ENCODE measurements at places on chromosomes 12 and 14.

DNA sequence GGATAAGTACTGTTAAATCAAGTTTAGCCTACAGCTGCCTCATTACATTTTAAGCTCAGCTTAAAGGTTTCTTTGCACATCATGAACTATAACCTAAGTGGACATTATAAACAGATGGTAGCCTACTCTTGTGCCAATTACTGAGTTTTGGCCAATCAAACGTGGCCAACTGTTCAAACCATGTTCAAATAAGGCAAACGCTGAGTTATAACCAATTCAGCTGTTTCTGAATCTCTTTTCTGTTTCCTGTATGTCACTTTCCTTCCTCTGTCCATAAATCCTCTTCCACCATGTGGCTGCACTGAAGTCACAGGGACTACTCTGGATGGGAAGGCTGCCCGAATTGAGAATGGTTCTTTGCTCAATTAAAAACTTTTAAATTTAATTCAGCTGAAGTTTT, 98.4 kb downstream of the BCAT1 start:
- DNase-seq: no peak

DNA sequence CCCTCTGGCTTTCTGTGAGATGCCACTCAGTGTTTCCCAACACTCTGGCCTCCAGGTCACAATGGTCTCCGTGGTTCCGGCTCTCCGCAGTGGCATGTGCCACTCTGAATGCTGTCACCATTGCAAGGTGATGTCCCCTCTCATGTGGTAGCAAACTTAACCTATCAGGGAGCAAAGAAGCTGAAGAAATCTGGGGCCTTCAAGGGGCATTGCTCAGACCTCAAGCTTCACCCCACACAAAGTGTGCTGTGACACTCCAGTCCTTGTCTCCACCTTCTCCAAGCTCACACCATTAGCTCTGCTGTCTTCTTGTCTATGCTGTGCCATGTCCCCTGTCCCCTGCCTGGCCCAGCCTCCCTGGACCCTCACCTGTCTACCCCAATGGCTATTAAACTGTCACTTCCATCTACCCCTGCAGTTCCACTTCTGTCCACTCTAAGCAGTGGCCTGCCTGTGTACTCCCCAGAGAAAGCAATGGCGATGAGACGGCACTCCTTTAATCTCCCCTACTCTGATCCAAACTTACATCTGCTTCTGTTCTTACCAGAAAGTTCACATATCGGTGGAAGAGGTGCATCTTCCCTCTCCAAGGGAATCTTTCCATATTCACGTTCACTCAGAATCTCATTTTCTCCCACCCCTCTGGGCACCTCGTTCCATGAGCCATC, 93.7 kb downstream of the DHRS2 start:
- DNase-seq: no peak

- no peak for DNase-seq
Measured at GRCh38 chr12:19215115-19215514, 85.6 kb downstream of the PLEKHA5 start.

DNA sequence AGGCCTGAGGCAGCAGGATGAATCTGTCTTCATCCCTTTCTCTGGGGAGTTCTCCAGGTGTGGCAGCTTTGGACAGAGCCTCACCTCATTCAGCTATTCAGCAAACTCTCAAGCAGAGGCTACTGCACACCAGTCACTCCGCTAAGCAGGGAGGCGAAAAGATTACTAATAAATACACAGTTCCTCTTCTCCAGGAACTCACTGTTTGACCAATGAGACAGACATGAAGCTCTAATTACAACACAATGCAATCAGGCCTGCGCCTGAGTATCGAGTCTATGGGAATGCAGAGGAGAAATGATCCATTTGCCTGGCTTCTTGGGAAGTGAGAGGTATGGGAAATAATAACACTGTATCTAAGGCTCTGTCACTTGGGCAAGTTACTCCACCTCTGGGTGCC, 178.1 kb downstream of the CRADD start:
- DNase-seq: no peak

DNA sequence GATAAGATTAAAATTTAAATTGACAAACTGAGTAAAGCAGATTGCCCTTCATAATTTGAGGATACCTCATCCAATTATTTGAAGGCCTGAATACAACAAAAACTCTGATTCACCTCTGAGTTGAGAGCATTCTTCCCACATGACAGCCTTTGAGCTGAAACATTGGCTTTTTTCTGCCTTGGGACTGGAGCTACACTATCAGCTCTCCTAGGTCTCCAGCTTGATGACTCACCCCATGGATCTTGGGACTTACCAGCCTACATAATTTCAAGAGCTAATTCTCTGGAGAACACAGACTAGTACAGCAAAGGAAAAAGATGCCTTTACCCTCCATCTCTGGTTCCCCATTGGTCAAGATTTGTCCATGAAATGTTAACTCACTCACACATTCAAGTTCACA, 555.1 kb downstream of the FOXG1 start:
- no peak for DNase-seq

DNA sequence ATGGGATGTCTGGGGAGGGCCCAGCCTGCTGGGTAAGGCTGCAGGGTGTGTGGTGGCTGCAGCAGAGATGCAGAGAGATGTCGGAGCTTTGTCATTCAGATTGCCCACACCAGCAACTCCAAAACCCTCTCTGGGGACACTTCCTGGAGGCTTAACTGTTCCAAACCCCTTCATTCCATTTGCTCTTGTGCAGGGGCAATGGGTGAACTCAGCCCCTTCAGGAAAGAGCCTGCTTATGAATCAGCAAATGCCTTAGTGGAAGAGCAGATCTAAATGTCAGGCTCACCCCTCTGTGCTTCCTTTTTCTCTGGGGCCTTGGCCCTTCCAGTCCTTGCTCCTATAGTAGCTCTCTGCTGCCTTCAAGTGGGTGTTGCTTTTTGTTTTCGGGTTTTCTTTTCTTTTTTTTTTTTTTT, 36.7 kb upstream of the GPATCH2L start:
- DNase-seq: no peak

GRCh38 chr14:67464879-67465278, 23.6 kb downstream of the TMEM229B start:
- no peak for DNase-seq

- peak; percentile 1 for DNase-seq
Measured at GRCh38 chr14:80211153-80212022, at the start of gene DIO2. DIO2 (minus strand) TSS chr14:80211504; CDS start chr14:80211472, 32 bp downstream.

GRCh38 chr14:71228711-71229110, 321.5 kb downstream of the PCNX1 start:
- DNase-seq: no peak

DNA sequence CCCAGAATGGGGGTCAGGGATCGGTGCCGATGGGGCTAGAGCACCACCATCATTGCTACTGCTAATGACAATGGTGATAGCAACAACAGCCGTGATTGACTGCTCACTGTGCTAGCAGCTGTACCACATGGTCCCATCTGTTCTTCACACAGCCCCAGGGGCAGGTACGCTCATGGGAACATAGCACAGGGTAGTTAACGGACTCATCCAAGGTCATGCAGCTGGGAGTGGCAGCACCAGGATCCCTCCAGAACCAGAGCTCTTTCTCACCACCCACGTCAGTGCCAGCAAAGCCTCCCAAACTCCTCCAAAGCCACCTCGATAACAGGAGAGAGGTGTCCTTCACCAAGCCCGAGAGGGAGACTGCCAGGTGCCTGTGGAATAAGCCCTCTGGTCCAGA, 11.2 kb upstream of the DYNC1H1 start:
- no peak for DNase-seq

GRCh38 chr12:9649532-9649940, 20.0 kb upstream of the CLEC2D start:
- no peak for DNase-seq

DNA sequence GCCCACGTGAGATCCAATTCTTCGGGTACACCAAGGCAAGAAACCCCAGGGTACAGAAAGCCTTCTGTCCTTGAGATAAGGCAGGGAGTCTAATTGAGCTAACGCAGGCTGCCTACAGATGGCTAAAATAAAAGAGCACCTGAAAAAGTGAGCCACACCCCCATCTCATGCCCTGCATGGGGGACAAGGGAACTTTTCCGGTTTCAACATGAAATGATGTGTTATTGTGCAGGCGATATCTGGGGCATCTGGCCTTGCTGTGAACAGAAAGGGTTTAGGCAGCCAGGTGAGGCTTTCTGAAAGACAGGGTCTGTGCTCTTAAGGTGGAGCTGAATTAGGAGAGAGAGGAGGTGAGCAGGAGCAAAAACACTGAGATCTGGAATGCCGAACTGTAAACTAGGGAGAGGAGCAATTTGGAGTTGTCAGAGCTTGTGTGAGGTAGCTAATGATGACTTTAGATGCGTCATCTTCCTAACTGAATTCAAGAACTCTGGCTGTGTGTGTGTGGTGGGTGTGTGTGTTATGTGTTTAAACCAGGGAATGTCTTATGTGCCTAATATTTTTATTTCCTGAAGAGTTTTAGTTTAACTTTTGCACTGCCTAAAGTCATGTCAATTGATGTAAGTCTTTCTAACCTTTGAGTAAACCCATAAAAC, 20.1 kb upstream of the LDHB start:
- no peak for DNase-seq

Data from occipital lobe (tissue), 3 donors.